ENCODE measurements at places on chromosomes 12 and 14.

GRCh38 chr12:116398193-116398592 lies 120.7 kb upstream of the MED13L start:
- no peak for DNase-seq

- DNase-seq, result no peak
Observed at GRCh38 chr14:70152704-70153103, 36.0 kb downstream of the SLC8A3 start.

DNA sequence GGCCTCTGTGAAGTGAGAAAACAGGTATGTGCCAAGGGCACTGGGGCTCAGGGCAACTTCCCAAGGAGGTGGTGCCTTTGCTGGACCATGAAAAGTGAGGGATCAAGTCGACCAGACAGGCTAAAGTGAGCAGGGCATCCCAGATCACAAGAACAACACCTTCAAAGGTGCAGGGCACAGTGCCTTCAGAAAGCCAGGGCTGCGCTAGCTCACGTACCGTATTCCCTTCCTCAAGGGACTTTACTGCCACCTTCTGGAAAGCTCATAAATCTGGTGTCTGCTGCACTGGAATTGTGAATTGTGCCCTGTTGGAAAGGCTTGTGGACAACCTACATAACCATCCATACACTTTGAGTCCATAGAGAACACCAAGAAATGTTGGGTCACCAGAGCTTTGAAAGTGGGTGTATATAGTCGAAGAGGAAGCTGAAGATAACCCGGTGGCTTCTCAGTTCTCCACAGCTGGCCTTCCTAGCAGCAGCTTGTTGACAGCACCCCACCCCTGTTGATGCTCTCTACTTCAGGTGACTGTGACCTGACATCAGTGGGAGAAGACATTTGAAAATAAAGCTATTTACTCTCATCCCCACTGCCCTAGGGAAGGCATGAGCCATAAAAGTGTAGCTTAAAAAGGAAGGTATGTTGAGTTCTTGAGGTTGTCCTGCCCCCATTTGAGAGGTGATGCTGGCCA lies 24.5 kb downstream of the FIGNL2 start:
- no peak for DNase-seq

DNA sequence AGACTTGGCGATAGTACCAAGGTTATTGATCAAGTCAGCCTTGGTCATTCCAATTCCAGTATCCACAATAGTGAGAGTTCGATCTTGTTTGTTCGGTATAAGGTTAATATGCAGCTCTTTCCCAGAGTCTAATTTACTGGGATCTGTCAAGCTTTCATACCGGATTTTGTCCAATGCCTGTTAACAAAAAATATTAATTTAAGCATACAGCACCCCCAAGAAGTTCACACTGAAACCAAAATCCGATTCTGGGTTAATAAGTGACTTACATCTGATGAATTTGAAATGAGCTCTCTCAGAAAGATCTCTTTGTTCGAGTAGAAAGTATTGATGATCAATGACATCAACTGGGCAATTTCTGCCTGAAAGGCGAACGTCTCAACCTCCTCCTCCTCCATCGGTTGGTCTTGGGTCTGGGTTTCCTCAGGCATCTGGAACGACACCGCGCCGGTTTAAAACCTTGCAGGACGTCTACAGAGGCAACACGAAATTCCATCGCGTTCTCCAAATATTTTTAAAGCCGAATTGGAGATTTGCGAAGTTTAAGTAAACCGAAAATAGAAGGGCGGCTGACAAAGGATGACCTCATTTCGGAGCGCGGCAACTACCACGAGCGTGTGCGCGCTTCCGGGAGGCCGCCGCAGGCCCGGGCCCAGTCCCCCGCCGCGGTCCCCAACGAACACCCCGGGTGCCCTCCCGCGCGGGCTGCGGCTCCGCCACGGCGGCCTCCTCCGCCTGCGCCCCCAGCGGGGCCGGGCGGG lies 716 bp downstream of the HSP90AA1 start:
- peak; percentile 55 for DNase-seq

GRCh38 chr12:34400411-34400881 lies 378.1 kb downstream of the ALG10 start:
- DNase-seq, result peak; percentile 1

DNA sequence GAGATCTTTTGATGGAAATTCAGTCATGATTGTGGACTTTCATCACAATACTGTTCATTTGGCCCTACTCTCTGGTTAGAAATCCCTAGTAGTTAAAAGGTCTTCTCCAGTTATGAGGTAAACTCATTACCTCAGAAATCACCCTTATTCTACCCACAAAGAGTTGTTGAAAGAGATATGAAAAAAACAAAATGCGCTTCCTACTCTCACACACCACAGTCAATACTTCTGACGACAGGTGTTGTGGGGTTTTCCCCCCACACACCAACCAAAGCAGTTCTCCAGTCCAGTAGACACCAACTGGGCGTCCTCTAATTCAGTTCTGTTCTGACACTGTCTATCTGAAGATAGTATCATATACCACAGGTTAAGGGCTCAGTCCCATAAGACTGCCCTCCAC lies 54.9 kb downstream of the TRMT5 start:
- no peak for DNase-seq

DNA sequence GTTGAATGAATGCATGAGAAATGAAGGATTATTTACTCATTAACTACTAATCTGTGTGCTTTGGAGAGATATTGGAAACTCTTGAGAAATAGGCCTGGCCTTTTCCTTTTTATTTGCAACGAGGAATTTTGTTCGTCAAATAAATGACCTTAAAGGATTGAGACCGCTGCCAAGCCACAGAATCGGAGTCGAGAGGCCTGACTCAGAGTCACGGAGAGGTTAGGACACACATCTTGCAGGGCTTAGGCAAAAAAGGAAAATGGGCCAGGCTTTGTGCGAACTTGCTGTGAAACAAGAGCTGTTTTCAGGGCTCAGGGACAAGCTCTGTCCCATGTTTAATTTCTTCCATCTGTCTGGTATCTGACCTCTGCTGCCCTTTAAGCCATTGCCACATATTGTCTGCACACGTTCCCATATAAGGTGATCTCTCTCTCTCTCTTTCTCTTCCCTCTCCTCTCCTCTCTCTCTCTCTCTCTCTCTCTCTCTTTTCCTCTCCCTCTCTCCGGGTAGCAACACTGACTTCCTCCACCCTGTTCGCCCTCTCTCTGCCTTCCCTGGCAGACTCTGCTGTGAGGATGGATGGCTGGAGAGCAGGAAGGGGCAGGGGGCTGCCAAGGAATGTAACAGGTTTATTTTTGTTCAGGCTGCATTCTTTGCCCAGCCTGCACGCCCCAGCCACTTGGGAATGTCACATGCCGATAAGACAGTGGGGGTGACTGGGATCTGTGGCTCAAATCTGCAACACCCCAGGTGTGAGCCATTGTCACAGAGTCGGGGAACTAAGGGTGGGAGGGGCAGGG lies 14.9 kb upstream of the IFT81 start:
- DNase-seq, result no peak
